ENCODE measurements at places on chromosomes 1 and 21.

DNA sequence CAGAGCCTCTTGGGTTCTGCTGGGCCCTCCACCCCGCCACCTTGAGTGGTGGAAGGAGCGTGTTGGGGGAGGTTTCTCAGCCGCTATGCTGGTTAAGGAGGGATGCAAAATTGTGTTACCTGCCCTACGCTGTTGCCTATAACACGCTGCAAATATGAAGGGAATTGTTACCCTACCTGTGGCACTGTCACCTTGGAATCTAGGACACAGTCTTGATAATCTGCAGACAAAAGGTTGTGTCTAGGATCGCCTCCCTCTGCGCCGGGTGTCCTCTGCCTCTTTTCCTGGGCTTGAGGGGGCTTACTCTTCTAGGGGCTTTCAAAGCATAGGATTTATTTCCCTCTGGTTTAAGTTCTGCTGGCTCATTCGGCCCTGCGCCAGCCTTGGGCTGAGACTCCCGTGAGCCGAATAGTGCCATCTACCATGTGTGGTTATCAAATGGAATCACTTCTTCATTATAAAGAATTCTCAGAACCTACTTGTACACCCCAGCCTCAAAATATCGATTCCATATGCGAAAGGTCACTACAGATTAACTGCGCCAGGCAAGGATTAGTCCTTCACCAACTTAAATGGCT lies 697 bp downstream of the SLC22A15 start:
- peak; percentile 30 for DNase-seq

DNA sequence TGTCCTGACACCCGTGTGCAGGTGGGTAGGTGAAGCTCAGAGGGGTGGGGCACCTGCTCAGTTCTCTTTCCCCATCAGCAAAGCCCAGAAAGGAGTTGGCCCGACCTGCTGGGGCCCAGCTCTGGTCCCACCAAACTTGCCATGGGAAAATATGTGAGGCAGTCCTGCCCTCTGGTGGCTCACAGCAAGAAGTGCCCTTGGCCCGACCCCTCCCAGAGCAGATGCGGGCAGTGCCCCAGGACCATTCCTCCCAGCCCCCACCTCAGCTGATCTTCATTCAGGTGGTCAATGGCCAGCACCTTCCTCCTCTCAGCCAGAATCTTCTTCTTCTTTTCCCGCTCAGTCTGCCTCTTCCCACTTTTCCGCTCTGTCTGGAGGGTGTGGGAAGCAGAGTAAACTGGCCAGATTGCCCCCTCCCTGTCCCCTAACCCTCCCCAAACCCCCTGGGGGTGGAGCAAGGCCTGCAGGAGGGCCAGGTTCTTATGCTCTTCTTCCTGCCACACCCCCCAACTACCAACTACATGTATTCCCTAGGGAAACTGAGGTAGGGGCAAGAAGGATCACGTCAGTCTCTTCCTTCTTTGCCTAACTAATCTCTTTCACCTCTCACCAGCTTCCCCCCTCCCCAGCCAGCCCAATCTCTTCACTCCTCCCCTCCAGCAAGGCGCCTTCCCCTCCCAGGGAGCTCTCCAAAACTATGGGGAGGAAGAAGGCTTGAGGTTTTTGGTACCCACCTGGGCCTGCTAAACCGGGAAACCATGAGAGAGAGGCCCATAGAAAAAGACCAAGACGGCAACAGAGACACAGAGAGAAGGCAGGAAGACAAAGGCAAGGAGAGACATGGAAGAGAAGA lies 15.6 kb downstream of the TNNT2 start:
- peak; percentile 83 for DNase-seq

- no peak for DNase-seq
Measured at GRCh38 chr1:234877761-234878160, 250.9 kb downstream of the TOMM20 start.

GRCh38 chr21:33763582-33763899 lies 121.2 kb downstream of the ITSN1 start:
- DNase-seq = no peak

GRCh38 chr1:225928186-225929175 lies 4.4 kb upstream of the PYCR2 start:
- DNase-seq = no peak

- no peak for DNase-seq
Measured at GRCh38 chr1:66291531-66291864, 242.5 kb upstream of the SGIP1 start.

GRCh38 chr1:162230517-162230916 lies 146.1 kb downstream of the SPATA46 start:
- no peak for DNase-seq

DNA sequence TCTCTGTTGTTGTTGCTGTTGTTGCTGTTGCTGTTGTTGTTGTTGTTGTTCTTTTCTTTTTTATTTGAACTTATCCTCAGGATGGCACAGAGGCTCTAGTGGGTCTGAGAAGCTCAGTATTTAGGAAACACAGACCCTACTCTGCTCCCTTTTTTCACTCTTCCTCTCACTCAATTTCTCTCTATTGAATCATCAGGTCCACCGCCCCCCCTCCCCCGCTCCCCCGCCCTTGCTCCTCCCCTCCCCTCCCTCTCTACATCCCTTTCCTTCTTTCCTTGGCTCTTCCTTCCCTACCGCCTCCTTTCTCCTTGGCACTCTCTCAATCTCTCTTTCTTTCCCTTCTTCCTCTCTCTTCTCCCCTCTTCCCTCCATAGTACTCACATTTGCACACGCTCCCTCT lies 218.5 kb upstream of the ZC3H12A start:
- no peak for DNase-seq

- no peak for DNase-seq
Measured at GRCh38 chr1:228017356-228018124, 10.7 kb downstream of the WNT3A start.

DNA sequence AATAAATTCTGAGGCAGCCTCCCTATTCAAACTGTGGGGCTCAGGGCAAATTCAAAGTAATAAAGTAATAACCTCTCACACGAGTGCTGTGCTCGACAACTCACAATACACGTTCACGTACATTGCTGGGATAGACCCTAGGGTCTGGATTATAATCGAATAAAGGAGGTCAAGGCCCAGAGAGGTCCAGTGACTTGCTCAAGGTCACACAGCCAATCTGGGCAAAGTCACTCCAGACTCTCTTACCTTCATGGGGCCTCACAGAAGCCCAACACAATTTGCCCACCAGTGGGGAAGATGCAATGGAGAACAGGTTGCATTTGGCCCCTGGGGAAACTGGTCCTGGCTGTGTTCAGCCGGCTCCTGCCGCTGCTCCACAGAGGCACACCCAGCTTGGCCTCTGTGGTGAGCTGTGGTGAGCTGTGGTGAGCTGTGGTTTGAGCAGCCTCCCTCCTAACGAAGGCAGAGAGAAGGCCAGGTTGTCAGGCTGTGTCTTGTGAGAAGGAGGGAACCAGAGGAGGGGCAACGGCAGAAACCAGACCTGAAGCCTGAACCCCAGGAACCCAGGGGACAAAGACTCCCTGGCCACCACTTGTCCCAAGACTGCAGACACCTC lies 35.1 kb downstream of the NUAK2 start:
- DNase-seq = peak; percentile 62

- peak; percentile 35 for DNase-seq
Measured at GRCh38 chr1:20380175-20380574, 89.5 kb downstream of the VWA5B1 start.

DNA sequence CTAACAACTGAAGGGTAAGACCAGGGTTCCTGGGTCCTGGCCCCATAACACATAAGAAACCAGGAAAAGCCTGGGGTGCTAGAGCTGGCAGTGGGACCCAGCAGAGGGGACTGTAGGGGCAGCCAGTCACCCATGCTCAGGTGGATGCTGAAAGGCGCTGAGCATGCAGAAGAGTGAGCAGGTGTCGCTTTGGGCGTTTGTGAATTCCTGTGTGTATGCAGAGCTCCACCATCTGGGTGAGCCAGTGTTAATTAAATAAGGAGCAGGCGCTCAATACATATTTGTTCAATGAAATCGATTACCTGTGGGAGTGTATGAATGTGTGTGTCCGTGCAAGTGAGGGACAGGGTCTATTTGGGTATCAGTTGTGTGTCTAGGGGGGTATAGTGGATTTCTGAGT lies 499 bp downstream of the C1QA start:
- DNase-seq = no peak

- no peak for DNase-seq
Measured at GRCh38 chr21:14602382-14602958, 56.4 kb upstream of the SAMSN1 start.

- DNase-seq = no peak
Measured at GRCh38 chr1:233509526-233509925, 104.4 kb upstream of the KCNK1 start.

GRCh38 chr1:226004396-226004795 lies 5.3 kb upstream of the SDE2 start:
- no peak for DNase-seq

DNA sequence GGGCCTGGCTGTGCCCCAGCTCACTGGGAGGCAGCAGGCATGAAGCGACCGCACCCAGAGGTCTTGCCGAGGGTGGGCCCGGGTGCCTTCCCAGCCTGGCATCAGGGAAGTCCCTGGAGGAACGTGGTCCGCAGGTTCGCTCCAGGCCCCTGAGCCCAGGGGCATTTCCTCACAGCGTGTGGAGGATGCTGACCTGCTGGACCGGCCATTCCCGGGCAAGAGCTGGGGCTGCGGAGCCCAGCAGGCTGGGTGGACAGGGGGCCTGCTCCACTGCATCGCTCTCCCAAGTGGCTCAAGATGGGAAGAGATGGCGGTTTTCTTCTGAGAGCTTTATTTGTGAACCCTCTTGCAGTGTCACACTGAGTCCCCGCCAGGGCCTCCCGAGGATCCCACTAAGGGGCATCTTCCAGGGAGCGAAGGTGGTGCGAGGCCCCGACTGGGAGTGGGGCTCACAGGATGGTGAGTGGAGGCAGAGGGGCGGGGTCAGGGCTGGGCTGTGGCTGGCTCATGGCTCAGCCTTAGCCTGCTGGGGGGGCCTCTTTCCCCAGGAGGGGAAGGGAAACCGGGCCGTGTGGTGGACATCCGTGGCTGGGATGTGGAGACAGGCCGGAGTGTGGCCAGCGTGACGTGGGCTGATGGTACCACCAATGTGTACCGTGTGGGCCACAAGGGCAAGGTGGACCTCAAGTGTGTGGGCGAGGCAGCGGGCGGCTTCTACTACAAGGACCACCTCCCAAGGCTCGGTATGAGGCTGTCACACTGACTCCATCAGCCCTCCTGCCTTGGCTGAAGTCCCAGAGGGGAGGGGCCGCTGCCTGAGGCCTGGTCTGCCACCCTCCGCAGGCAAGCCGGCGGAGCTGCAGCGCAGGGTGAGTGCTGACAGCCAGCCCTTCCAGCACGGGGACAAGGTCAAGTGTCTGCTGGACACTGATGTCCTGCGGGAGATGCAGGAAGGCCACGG lies 7.2 kb upstream of the MMP23B start:
- no peak for DNase-seq

- DNase-seq = no peak
Measured at GRCh38 chr1:46295306-46295705, 8.1 kb downstream of the LRRC41 start.

DNA sequence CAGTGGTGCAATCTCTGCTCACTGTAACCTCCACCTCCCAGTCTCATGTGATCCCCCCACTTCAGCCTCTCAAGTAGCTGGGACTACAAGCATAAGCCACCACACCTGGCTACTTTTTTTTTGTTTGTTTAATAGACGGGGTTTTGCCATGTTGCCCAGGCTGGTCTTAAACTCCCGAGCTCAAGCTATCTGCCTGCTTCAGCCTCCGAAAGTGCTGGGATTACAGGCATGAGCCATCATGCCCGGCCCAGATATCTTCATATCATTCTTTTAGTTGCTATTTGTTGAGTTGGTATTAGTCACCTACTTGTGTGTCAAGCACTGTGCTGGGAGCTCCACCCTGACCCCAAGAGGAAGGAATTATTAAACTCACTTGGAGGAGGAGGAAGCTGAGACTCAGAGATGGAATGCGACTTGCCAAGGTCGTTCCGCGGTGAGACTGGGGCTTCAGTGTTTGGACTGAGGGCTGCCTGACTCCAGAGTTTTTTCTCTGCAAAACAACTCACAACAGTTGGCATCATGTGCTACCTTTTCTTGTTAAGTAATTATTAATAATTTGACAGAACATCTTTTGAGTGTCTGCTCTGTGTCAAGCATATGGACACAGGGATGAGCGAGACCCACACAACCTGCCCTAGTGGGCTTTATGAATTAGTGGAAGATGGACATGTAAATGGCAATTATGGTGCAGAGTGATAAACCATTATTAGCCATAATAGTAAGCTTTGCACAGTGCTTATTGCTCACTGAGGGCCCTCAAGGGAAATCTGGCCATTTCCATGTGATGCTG lies 132.0 kb downstream of the FOXD2 start:
- peak; percentile 89 for DNase-seq

DNA sequence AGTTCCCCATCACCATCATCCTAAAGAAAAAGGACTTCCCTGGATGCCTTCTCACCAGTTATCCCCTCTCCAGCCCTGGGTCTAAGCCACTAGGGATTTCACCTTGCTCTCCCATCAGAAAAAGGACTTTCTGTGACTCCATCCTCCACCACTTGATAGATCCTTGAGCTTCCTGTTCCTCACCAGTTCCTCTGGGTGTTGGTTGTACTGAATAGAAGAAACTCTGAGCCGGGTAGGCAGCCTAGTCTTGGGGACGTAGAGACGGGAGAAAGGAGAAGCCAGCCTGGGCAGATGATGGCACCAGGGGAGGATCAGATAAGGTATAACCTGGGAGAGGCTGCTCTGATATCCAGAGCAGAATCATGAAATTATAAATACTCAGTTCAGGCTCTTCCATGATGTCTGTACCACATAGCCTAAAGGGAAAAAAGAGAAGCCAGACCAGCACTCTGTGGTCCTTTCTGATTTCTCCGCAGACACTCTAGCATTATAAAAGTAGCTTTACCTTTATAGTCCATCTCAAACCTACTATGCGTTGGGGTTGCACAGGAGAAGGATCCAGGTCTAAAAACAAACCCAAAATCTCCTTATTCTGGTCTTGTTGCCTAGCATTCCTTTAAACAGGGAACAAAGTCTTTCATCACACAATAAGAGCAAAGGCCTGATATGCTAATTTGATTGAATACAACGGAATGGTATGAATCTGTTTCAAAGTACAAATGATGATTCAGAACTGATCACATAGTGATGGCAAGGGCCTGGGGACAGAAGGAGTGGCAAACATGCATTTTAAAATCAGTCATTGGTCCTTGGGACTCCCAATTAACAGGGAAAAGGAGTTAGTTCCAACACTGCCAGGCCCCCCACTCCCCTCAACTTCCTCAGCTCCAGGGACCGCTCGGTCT lies 1.2 kb upstream of the CD34 start:
- no peak for DNase-seq

GRCh38 chr1:53918343-53918742 lies 24.4 kb downstream of the DIO1 start:
- no peak for DNase-seq

- DNase-seq = peak; percentile 8
Measured at GRCh38 chr1:8554956-8555534, 237.1 kb downstream of the SLC45A1 start.

DNA sequence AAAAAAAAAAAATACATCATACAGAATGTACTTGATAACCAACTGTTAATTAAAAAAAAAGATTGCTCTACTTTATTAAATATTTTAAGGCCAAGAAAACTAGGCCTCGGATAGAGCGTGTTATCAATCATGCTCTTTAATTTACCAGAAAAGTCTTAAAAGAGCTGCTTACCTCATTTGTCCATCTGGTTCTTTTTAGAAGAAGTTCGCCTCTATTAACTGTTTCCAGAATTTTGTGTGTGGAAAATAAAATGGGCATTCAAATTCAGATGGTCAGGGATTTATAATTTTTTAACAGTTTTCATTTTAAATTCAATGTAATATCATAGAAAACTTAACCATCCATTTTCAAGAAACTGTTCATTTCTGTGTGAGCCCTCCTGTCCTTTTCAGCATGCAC lies 53.8 kb downstream of the KCNK1 start:
- DNase-seq = no peak

Measured in urothelium cell line (cell line).